ENCODE measurements at places on chromosomes 13 and 19.

DNA sequence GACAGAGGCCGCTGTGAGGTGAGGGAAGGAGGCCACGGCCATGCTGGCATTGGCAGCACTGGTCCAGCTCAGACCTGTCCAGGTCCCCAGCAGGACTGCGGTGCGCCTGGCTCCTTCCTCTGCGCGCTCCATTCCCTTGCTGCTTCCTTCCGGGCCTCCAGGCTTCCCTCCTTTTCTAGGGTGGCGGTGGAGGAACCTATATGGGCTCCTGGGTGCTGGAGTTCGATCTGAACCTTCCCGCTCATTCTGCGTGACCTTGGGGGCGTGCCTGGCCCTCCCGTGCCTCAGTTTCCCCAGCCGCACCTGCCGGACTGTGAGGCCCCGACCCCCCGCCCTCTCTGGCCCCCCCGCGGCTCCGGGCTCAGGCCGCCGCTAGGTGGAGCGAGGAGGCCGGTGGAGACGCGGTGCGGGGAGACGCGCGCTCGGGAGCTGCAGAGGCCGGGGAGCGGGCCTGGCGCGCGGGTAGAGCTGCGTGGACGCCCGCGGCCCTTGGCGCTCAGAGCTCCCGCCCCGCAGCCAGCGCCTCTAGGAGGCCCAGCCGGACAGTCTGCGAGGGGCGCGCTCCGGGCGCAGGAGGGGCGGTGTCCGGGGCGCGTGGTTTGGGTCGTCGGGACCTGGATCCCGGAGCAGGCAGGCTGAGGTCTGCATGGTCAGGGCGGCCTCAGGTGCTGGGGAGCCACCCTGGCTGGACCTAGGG, 29.9 kb downstream of the EFNA2 start:
- DNase-seq = no peak

GRCh38 chr13:21882766-21883165, 211.9 kb downstream of the FGF9 start:
- no peak for DNase-seq

DNA sequence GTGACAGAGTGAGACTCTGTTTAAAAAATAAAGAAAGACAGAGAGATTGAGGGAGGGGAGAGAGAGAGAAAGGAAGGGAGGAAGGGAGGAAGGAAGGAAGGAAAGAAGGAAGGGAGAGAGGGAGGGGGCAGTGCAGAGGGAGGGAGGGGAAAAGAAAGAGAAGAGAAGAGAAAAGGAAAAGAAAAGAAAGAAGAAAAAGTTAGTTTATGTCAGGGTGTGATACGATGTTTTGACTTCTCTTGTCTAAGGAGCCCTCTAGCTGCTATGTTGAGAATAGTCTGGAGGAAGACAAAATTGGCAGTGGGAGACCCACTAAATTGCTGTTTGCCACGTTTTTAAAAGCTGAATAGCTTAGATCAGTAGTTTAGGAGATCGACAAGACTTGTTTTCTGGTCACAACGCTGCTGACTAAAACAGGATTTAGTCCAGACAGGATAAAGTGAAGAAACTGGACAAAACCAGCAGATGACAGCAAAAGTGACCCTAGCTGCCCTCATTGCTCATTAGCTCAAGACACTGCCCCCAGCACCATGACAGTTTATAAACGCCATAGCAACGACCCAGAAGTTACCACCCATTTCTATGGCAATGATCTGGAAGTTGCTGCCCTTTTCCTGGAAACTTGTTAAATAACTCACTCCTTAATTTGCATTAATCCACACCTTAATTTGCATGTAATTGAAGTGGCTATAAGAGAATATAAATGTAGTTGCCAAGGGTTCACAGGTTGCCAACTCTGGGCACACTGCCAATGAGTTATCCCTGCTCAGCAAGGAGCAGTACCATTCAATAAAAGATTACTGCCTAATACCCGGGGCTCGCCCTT, 11.1 kb downstream of the TEX101 start:
- no peak for DNase-seq

DNA sequence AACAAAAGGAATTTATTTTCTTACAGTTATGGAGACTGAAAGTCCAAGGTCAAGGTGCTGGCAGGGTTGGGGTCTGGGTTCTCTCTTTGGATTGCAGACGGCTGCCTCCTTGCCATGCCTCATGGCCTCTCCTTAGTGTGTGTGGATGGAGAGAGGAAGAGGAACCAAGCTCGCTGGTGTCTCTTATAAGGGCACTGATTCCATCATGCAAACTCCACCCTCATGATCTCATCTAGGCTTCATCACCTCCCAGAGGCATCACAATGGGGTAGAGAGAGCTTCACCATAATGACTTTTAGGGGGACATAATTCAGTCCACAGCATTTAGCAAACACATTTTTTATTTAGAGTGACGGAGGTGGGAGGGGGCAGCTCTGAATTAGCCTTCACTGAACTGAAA, 104.9 kb upstream of the ABCC4 start:
- DNase-seq = no peak

DNA sequence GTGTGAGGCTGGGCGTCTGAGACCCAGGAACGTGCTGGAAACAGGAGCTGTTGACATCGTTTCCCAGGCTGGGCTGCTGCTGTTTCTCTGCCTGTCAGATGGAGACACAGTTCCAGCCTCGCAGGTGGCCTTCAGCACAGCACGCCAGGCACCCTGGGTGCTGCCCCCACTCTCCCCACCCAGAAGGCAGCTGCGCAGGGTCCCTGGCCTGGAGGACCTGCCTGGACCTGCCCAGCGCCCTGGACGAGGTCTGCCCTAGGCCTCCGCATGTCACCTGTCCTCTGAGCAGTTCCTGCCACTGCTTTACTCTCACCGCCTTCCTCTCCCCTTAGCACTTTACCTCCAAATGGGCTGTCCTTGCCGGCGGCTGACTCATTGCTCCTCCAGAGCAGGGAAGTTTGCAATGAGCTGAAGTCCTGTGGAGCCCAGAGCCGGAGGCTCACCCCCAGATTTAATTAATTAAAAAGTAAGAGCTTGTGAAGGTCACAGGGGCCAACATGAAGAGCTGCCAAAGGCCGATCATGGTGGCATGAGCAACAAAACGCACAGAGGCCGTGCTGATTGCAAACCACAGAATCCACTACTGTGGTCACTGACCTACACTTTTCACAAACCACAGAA, 32.2 kb downstream of the C13orf46 start:
- no peak for DNase-seq

DNA sequence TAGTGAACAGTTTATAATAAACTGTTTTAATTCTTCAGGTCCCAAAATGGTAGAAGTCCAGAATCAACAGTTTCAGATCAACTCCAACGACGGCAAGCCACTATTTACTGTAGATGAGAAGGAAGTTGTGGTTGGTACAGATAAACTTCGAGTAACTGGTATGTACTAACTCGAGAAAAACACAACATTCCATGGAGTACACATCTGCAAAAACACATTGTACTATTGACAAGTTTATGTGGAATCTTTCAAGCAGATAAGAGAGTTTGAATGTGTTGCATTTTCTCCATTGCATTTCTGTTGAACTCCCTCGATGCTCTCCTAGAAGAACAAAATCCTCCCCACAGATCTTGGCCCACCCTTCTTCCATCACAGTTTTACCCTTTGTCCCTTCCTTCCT, 98.5 kb downstream of the SGCG start:
- no peak for DNase-seq

DNA sequence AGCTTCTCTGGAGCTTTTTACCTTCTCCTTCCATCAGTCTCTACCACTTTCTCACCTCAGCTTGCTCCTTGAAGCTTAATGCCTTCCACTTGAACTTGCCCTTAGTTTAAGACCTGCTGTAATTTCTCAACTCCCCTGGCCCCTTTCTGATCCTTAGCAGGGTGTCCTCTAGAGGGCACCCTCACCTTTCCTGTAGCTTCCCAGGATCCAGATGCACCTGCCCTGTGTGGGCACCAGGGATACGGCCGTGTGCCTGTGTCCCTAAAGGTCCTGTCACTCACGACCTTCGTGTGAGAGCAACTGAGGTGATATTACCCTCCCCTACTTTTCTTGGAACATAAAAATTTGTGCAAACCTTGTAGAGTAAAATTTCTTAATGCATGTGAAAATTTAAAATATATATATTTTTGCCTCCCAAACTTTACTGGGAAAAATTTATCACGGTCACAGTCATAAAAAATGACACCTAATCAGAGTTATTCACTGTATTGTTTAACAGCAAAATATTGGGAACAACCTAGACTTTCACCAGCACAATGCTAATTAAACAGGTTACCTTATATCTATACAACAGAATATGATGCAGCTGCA, 46.4 kb downstream of the PSG3 start:
- no peak for DNase-seq

GRCh38 chr19:16627928-16628182, 149 bp downstream of the MED26 start:
- no peak for DNase-seq

- no peak for DNase-seq
Observed at GRCh38 chr19:35805526-35806102, 7.0 kb downstream of the PRODH2 start.

GRCh38 chr13:39578821-39579291, 24.1 kb downstream of the LHFPL6 start:
- DNase-seq = no peak

GRCh38 chr13:48975101-48975855, 434 bp upstream of the FNDC3A start:
- DNase-seq = peak; percentile 38
